ENCODE measurements at places on chromosomes 5 and 9. TPM values are rescaled to one million over a fixed set of nuclear protein-coding genes. Genes with fewer than 3 reads are reported as not detected.

GRCh38 chr5:92552206-92553160 is 1028.5 kb downstream of the NR2F1-AS1 start:
- DNase-seq, result peak; percentile 93

DNA sequence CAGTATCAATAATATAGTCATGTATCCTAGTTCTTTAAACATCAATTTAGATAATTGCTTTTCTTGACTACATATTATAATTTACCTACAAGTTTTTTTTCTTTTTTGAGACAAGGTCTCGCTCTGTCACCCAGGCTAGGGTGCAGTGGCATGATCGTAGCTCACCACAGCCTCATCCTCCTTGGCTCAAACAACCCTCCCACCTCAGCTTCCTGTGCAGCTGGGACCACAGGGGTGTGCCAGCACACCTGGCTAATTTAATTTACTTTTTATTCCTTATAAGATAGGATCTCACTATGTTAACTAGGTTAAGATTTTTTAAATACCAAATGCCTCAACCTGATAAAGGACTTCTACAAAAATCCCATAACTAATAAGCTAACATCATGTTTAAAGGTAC is 21.1 kb downstream of the UIMC1 start:
- DNase-seq, result no peak

- DNase-seq, result no peak
Measured at GRCh38 chr9:14092344-14092743, 221.6 kb downstream of the NFIB start.

DNA sequence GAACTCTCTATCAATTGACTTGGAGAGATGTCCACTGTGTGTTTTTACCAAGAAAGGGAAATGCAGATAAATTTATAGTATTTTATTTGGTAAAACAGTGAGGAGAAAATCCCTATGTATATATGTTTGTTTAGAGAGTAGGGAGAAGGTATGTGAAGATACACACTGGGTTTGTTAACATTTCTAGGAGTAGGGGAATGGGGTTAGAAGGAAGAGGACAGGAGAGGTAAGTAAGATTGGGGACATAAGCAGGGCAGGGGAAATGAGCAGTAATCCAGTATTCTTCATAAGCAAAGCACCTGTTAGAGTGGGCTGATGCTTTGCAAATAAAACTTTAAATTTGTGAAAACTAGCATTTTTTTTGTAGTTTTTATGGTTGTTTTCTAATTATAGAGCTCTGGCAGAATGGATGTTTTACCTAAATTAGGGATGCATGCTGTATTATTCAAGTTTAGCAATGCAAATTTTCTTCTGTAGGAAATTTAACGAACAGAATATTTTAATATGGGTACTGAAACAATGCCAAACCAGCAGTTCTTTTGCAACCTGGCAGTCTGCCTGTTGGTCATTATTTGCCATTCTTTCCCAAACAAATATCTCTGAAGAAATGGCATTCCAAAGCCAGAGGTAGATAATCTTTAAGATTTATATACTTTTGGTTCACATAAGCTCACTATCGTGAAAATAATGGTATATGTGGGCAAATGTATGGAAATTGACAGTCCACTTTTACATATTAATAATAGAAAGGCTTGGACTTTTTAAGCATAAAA is 19.4 kb upstream of the DCP2 start:
- no peak for DNase-seq

DNA sequence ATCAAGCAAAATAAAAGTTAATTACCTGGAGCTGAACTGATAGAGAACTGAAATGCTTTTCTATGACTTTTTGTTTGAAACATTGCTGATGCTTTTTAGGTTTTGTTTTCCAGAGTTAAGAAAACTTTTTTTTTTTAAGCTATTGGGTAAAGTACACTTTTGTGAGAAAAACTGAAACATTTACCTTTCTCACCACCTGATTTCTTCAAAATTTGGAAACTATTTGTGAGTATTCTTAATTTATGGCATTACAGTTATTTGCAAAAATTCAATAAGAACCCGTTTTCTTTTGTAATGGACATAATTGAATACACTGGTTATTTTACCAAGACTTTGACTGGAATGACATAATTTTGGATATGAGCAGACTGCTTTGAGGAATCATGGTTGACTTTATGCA is 6.6 kb downstream of the C9orf153 start:
- no peak for DNase-seq

DNA sequence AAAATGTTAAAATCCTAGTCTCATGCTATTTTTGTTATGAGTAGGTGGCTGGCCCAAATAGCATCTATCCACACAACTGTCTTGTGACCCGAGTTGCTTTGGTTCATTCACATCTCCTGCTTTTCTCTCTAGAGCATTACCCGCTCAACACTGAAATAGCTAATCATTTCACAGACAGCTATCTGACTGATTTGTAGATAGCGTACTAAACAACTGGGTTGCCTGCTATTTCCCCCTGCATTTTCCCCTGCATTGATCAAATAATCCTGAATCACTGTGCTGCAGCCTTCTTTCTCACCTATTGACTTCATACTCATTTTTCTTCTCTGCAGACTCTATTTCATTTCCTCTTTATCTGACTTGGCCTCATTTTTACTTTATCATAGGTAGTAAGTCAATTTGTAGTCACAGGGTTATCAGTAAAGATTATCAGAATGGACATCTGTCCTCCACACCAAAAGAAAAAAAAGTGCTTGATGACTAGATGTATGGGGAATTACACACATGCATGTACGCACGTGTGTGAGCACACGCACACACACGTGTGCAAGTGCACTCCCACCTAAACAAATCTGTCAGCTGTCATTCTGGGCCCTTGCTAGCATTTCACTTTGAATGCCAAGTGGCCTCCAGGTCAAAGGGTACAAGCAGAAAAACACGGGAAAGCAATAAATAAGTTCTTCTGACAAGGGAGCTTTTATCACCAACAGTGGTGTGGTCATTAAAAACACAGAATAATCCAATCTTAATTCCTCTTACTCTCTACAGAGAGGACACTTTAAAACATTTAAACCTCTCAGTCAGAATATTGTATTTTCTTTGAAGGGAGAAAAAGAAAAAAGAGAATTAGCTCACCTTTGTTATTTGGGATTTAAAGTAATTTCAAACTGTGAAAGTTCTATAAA is 501.6 kb downstream of the EFNA5 start:
- no peak for DNase-seq

DNA sequence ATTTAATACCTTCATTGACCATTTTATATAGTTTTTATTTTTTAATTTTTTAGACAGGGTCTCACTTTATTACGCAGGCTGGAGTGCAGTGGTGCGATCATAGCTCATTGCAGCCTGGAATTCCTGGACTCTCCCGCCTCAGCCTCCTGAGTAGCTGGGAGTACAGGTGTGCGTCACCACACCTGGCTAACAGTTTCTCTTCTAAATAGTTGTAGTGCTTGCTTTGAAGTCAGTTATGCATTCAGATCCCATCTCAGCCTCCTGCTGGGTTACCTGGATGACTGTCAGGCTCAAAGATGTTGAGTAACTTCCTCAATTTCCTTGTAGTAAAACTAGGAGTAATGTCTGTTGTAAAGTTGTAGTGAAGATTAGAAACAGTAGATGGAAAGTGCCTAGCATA is 21.4 kb downstream of the SNX18 start:
- no peak for DNase-seq

DNA sequence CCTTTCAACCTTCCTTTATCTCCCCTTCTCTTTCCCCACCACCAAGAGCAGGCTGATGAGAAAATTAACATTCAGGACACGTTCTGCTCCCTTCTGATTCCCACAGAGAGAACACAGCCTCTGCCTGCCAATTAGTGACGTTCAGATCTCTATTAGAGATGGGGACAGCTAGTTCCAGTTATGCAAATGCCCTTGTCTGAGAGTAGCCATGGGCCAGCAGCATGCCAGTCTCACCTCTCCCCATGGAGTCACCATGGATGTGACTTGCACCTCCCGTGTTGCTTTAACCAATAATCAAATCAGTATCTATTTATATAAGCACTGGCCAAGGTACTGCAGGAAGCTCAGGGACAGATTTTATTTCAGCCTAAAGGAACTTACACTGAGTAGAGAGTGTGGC is 61.3 kb downstream of the KCNIP1 start:
- DNase-seq, result no peak

DNA sequence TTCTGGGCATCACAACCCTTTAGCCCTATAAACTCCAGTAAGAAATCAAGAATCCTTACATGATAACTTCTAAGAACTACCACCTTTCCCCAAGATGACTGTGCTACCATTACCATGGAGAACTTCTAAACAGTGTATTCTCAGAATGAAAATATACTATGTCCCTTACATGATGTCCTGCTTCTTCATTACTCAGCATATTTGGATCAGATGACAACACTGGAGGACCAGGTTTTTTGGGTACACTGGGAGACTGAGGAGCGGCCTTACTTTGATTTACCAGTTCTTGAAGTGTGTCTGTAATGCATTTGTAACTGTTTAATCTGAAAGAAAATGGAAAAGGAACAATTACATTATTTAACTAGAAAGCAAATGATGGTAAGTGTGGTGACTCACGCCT is 55.7 kb upstream of the CPLANE1 start:
- no peak for DNase-seq

DNA sequence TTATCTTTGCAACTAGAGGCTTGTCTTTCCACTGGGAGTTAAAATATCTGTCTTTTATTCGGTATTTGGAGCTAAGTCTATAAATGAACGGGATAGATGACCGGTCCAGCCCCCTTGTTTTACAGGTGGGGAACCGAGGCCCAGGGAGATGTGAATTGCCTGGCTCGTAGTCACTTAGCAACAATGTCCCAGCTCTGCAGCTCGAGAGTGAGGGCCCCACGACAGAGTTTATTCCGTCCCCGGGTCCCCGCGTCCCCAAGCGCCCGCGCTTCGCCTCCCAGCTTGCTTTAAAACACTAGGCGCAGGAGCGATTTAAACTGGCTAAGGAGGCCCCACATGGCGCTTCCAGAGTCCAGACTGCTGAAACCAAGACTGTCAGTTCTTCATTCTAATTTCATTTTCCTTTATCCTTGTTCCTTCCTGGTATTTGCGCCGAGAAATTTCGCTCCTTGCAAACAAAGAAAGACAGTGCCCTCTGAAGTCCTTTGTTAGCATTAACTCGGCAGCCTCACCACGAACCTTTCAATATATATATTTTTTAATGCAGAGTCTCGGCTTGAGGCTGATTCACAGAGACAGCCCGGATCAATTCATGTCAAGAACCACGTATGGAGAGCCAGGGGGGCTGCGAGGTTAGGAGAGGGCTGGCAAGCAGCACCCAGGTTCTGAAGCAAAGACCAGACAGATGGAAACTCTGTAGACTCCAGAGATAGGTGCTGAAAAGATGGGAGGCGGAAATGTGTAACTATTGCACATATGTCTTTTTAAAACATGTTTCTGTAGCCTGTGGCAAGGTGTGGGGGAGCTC is 1.4 kb upstream of the ENC1 start:
- DNase-seq, result peak; percentile 81

- no peak for DNase-seq
Measured at GRCh38 chr9:109956717-109957440, 176.9 kb downstream of the PALM2AKAP2 start.

- DNase-seq, result no peak
Measured at GRCh38 chr9:82342046-82342445, 353.5 kb downstream of the SPATA31D1 start.

GRCh38 chr9:21551401-21551800 is 69.3 kb upstream of the IFNE start:
- no peak for DNase-seq

Gene TAF11L10
- total RNA-seq, result not detected

Gene C7
- total RNA-seq, result not detected

Gene ANXA2R
- 1.1 TPM for total RNA-seq

Gene PTGER4
- total RNA-seq, result 1.6 TPM

Gene MLANA
- total RNA-seq, result not detected
